Inflammatory macrophage (primary cell): ENCODE measurements at places on chromosomes 16 and 17.

- no peak for DNase-seq
Observed at GRCh38 chr16:57007530-57007929, 18.2 kb downstream of the NLRC5 start.

GRCh38 chr16:886084-886543, 84.7 kb downstream of the LMF1 start:
- DNase-seq = no peak

DNA sequence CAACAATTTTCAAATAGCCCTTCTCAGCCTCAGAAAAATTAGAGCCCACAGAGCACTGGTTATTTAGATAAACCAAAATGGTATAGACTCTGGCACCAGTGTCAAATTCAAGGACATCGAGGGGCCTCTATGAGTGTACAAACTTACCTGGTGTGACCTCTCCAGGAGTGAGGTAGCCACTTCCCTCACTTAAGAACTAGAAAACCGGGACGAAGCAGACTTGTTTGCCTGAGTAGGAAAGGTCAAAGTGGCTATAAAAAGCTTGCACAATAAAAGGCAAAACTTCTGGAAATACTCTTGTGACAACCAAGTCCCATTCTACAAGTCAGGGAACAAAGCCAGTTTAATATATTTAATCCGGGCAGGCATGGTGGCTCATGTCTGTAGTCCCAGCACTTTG, 39.2 kb upstream of the PRSS54 start:
- DNase-seq = no peak

DNA sequence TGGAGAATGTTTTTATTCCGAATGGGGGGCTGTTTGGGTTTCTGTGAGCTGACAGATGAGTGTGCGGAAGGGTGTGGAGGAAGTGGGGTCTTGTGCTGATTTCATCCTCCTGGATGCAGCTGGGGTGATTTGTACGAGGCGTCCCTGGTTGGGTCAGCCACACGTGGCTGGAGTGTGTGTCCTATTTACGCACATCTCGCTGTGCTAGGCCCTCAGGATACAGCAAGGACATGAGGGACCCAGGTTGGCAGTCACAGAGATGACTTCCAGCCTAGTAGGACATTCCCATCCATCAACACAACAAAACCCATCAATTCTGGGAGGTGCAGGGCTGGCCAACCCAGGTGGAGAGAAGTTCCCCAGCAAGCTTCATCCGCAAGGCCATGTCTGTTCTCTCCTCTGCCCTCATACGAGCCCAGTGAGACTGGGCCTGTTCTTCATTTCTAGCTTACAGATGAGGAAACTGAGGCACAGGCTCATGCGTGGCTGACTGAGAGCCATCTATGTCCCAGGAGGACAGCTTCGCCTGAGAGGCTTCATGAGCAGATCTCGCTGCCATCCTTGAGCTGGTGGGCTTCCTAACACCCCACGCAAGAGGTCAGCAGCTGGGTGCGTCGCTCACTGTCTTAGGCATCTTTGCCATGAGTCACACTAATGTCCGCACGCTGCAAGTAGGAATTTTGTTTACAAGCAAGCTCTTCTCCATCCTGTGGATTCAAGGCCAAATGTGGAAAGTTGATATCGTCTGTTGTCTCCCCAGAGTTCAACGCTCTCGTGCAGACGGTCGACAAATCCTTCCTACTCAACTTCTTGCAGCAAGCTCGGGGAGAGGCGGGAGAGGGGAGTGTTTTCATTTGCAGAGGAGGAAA, 24.4 kb downstream of the IRF8 start:
- peak; percentile 70 for DNase-seq

GRCh38 chr17:18234853-18235380, 9.5 kb downstream of the LLGL1 start:
- no peak for DNase-seq

- DNase-seq = peak; percentile 89
Observed at GRCh38 chr17:75295201-75296158, 6.2 kb upstream of the SLC25A19 start.

- no peak for DNase-seq
Observed at GRCh38 chr16:70638814-70639792, 7.3 kb upstream of the IL34 start.
